HTR-8/SVneo (cell line): ENCODE measurements at places on chromosomes 6 and 20.

- DNase-seq: no peak
Observed at GRCh38 chr6:53240139-53240538, 91.5 kb upstream of the GCM1 start.

GRCh38 chr6:170124150-170124549, 166.7 kb downstream of the DLL1 start:
- no peak for DNase-seq

- no peak for DNase-seq
Observed at GRCh38 chr6:4023240-4023639, 55.7 kb downstream of the FAM217A start.

GRCh38 chr6:705047-705446, 12.1 kb upstream of the EXOC2 start:
- no peak for DNase-seq

DNA sequence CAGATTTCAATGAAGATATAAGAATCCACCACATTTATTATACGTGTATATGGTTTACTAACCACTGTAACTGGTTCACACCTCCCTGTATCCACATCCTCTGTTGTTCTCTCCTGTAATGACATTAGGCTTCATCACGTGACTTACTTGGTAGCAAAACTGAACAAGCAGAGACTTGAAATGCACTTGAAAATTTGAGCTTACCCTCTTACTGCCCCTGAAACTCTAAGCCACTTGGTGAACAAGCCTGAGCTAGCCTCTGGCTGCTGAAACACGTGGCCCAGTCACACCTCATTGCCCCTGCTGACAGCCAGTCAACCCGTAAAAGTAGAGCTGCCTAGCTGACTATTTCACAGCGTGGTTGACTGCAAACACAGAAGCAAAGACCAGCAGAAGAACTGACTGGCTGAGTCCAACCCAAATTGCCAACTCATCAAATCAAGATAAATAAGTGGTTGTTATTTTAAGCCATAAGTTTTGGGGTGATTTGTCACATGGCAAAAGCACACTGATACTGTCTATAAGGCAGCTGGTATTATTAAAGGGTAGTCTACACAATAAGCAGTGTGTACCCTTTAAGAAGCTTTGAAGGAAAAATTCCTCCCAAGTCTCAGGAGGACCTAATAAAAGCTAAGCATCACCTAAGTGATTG, 109.0 kb downstream of the RALGAPA2 start:
- no peak for DNase-seq

GRCh38 chr20:9087531-9088217, 18.8 kb downstream of the PLCB4 start:
- DNase-seq: no peak

GRCh38 chr6:149887343-149887742, 10.6 kb downstream of the RAET1E start:
- no peak for DNase-seq

DNA sequence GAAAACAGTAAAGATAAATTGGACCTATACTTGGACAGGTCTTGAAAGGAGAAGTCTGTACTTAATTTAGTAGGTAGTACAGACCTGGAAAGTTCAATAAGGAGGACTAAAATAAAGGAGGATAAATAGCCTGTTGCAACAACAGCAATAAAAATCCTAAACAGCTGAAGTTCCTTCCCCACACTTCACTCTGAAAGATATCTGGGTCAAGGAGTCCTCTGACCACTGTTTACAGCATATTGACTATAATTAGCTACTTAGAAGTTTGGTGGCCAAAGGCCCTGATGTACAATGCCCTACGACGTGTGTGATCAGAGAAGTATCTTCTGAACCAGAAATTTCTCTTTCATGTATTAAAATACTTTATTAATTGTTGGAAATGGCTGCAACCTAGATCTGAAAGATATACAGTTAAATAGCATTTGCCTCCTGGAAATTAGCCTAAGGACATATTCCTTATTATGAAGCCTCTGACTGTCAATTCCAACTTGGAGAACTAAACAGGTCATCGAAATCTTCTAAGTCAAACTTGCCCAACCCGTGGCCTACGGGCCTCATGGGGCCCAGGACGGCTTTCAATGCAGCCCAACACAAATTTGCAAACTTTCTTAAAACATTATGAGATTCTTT, 82.8 kb downstream of the KIF13A start:
- no peak for DNase-seq

DNA sequence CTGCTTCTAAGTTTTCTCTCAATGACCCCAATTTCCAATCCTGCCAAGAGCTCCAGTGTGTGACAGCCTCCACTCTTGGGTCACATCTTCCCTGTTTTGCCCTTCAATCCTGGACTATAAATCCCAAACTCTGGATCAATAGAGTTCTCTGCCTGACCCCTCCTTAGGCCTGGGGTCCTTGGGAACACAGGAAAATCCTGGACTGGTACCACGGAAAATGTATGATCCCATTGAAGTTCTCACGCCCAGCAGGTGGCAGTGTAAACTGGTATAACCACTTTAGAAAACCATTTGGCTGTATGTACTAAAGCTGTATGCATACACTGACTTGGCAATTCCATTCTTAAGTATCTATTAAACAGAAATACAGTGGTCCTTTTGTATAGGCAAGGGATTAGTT, 98.0 kb downstream of the SNAP25 start:
- DNase-seq: no peak

DNA sequence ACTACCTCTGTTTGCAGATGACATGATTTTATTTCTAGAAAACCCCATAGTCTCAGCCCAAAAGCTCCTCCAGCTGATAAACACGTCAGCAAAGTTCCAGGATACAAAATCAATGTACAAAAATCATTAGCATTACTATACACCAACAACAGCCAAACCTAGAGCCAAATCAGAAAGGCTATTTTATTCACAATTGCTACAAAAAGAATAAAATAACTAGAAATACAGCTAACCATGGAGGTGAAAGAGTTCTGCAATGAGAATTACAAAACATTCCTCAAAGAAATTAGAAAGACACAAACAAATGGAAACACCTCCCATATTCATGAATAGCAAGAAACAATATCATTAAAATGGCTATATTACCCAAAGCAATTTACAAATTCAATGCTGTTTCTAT, 65.6 kb upstream of the HTR1E start:
- no peak for DNase-seq

DNA sequence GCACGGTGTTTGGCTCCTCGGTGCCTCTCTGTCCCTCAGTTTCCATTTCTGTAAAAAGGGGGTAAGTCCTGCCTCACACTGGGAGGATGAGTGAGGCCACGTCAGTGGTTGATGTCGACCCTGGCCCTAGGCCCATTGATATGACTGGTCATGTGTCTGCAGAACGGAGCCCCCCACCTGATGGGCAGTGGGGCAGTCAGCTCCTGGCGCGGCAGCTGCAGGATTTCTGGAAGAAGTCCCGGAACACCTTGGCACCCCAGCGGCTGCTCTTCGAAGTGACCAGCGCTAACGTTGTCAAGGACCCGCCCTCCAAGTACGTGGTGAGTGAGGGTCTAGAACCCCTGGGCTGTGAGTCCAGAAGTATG, 1.2 kb downstream of the SNX21 start:
- DNase-seq: no peak

- no peak for DNase-seq
Observed at GRCh38 chr6:25006565-25007001, 70.8 kb upstream of the RIPOR2 start.

- DNase-seq: no peak
Observed at GRCh38 chr20:42749556-42749955, 440.1 kb downstream of the PTPRT start.

GRCh38 chr6:498795-499231, 107.3 kb downstream of the IRF4 start:
- no peak for DNase-seq

- DNase-seq: peak; percentile 2
Observed at GRCh38 chr6:161882196-161882765, 608.4 kb upstream of the AGPAT4 start.

- DNase-seq: no peak
Observed at GRCh38 chr20:34543463-34544056, 15.0 kb upstream of the MAP1LC3A start.

- DNase-seq: peak; percentile 68
Observed at GRCh38 chr6:134464690-134465411, 146.9 kb upstream of the SGK1 start.

GRCh38 chr20:6630514-6630913, 137.0 kb upstream of the BMP2 start:
- no peak for DNase-seq

- no peak for DNase-seq
Observed at GRCh38 chr6:81751388-81752083, 945 bp downstream of the TENT5A start.

DNA sequence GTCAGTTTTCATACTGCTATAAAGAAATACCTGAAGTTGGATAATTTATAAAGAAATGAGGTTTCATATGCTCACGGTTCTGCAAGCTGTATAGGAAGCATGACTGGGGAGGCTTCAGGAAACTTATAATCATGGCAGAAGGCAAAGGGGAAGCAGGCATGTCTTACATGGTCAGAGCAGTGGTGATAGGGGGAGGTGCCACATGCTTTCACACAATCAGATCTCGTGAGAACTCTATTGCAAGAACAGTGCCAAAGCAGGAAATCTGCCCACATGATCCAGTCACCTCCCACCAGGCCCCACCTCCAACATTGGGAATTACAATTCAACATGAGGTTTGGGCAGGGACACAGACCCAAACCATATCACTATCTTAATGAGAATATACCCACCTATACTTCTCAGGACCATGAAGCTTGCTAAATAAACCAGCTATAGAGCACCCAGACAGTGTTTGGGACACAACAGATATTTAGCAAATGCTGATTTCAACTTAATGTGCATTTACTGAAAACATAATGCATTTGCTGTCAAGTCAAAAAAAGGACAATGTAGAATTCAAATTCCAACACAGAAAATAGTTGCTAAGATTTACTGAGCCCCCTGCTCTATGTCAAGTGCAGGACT, 63.8 kb downstream of the TNFRSF21 start:
- no peak for DNase-seq

DNA sequence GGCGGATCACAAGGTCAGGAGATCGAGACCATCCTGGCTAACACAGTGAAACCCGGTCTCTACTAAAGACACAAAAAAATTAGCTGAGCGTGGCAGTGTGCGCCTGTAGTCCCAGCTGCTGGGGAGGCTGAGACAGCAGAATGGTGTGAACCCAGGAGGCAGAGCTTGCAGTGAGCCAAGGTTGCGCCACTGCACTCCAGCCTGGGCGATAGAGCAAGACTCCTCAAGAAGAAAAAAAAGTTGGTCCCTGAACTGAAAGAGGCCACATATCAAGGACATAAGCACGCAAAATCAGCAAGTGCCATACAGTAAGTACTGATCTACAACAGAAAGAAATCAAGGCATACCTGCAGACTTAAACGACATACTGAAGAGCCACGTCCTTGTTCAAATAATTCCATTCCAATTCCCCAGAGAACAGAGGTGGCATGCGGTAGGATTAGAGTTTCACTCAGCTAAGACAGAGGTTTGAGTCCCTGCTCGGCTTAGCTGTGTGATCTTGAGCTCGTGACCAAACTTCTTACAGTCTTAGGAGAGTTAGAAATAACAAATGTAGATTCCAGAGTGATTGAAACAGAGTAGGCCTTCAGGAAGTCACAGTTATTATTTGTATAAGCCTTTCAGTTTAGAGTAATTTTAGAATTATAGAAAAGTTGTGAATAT, 29.2 kb downstream of the B4GALT5 start:
- no peak for DNase-seq

- no peak for DNase-seq
Observed at GRCh38 chr6:103000688-103001087, 1607.2 kb downstream of the GRIK2 start.

- DNase-seq: no peak
Observed at GRCh38 chr20:6784210-6784631, 16.7 kb downstream of the BMP2 start.

- DNase-seq: no peak
Observed at GRCh38 chr20:32610472-32611218, 25.5 kb upstream of the NOL4L start.
